CD4-positive, alpha-beta T cell treated with Interleukin-17A for 4 hours (primary cell): ENCODE measurements at places on chromosomes 16 and 17.

- DNase-seq: no peak
Measured at GRCh38 chr16:26102369-26102768, 410.6 kb downstream of the HS3ST4 start.

GRCh38 chr17:5444209-5444608, 5.3 kb upstream of the C1QBP start:
- DNase-seq: no peak

GRCh38 chr17:79969906-79970305, 65.8 kb downstream of the TBC1D16 start:
- no peak for DNase-seq

DNA sequence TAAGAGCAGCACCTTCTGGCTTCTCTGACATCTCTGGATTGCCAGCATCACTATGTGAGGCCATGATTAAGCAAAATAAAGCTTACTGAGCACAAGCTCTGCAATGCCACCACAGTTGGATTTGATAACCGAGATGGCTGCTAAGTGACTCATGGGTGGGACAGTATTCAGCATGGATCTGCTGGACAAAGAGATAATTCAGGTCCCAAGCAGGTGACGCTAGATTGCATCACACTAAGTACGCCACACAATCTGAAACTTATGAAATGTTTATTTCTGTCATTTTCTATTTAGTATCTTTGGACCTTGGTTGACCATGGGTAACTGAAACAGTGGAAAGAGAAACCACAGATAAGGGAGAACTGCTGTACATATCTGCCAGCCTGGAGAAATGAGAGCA, 27.4 kb downstream of the CDRT15 start:
- DNase-seq: no peak

GRCh38 chr16:55146966-55147365, 177.0 kb upstream of the IRX6 start:
- DNase-seq: no peak
